Heart right ventricle (tissue), 16 donors: ENCODE measurements at places on chromosomes 12 and 14. TPM values are rescaled to one million over a fixed set of nuclear protein-coding genes. Genes with fewer than 3 reads are reported as not detected.

GRCh38 chr12:124480469-124481256 lies 86.7 kb downstream of the NCOR2 start:
- DNase-seq = no peak

DNA sequence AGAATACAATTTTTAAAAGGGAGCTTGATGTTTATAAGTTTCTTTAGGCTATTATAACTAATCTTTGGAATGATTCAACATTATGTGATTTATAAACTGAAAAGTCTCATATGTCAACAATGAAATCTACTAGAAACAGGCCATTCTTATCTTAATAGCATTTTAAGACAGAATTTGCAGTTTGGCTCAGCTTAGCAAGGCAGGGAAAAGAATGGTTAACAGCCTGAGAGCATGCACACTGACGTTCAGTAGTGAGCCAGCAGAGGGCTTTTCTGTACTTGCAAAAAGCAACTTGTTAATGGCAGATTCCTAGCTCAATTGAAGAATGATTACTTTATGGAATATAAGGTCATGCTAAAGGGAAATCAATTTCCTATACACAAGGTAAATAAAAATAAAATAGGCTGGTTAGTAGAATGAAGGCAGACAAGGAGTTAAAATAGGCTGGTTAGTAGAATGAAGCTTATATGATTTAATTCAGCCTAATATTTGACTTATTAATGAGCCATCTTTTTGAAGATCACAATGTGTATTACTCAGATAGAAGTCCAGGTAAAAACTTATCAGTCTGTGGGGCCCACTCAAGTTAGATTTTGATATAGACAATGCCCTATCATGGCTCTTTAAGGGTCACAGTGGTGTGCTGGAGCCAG lies 95.9 kb downstream of the OTOGL start:
- peak; percentile 29 for DNase-seq

GRCh38 chr14:95319312-95320077 lies at the start of gene CLMN:
Gene CLMN (minus strand): TSS chr14:95319908. CDS start chr14:95319792, 116 bp downstream.
- peak; percentile 21 for DNase-seq

- no peak for DNase-seq
These were observed 44.2 kb downstream of the ZFP36L1 start for GRCh38 chr14:68748691-68749090.

DNA sequence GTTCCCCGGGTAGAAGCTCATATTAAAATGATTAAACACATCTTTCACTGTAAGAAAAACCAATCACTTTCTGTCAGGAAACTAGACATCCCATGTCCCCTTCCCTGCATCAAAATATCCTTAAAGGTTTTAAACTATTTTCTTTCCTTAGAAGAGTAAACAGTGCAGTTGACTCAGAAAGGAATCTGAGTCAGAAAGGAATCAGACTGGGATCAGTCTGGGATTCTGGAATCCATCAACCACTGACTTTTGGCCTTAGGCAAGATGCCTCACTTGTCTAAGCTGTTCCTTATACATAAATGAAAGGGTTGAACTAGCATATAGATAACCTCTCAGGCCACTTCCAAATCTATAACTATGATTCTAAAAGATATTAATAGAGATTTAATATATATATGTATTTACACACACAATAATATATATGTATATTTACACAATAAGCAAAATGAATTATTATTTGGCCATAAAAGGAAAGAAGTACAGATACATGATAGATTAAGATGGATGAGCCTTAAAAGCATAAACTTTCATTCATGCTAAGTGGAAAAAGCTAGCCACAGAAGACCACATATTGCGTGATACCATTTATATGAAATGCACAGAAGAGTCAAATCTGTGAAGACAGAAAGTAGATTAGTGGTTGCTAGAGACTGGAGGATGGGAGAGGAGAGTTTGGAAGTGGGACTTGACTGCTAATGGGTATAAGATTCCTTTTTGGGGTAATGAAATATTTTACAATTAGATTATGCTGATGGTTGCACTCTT lies 114.4 kb downstream of the SLC38A1 start:
- DNase-seq = no peak

GRCh38 chr12:27896419-27896990 lies 76.0 kb downstream of the PTHLH start:
- DNase-seq = no peak

DNA sequence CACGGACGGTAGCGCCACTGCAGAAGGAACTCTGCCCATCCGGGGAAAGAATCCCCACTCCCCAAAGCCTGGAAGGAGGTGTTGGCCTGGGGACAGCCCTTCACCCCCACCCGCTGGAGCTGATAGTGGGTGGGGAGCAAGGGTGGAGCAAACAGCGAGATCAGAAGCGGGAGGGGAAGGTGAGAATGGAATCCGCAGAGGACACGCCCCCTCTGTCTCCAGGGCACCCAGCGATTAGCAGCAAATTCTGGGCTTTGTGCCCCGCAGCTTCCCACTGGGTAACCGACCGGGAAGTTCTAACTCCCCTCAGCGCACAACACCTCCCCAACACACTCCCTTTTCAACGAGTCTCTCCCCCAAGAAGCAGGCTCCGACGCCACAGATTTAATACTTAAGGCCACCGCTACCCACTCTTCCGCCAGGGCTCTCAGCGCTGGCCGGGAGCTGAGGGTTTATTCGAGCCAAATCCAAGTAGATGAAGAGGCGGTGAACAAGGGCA lies 1.4 kb downstream of the SLC25A29 start:
- DNase-seq = peak; percentile 60

- no peak for DNase-seq
These were observed 1.8 kb downstream of the GPR162 start for GRCh38 chr12:6823182-6824084.

DNA sequence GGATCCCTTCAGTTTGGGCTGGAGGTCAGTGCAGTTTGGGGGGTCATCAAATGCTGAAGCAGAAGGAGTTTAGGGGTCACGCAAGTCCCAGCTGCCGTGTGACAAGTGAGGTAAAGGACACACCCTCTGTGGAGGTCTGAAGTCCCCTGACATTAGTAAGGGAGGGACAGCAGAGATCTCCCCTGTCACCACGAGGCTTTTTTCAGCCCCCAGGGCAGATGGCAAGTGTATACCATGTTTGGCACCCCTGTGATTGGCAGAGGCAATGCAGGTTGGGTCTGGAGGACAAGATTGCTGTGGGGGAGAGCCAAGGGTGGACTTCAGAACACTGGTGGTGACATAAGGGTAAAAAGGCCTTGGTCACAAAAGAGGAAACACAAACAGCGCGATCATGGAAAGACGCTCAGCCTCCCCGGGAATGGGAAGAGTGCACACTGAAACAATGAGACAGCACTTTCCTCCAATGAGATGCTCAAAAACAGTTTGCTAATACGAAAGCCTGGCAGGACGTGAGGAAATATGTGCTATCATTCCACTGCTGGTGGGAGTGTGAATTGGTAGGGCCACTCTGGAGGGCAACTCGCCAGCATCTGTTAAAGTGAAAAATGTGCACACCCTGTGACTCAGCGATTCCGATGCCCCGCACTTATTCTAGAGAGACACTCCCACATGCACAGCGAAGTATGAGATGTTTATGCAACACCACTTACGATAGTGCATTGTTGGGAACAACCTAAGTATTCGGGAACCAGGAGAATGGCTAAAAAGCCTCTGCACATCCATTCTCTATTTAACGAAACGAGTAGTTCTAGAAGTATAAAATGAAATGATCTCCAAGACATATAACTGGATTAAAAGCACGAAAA lies 14.4 kb upstream of the CD27 start:
- DNase-seq = peak; percentile 79

GRCh38 chr12:2858944-2859421 lies 2.1 kb upstream of the TEX52 start:
- no peak for DNase-seq

DNA sequence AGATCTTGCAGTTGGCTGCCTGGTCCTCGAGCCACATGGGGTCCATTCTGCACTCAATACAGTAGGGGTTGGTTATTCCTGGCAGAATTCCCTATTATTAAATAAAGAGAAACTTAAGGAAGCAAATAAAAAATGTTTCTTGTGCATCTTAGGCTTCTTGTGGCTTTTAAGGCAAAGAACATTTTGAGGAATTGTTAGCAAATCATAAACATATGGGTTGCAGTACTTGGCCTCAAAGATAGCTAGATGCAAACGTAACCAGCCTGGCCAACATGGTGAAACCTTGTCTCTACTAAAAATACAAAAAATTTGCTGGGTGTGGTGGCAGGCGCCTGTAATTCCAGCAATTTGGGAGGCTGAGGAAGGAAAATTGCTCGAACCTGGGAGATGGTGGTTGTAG lies 50.8 kb upstream of the KCNA5 start:
- DNase-seq = no peak

- no peak for DNase-seq
These were observed 10.6 kb upstream of the PIP4K2C start for GRCh38 chr12:57580466-57580795.

GRCh38 chr14:96727073-96727472 lies 70.1 kb upstream of the VRK1 start:
- no peak for DNase-seq

DNA sequence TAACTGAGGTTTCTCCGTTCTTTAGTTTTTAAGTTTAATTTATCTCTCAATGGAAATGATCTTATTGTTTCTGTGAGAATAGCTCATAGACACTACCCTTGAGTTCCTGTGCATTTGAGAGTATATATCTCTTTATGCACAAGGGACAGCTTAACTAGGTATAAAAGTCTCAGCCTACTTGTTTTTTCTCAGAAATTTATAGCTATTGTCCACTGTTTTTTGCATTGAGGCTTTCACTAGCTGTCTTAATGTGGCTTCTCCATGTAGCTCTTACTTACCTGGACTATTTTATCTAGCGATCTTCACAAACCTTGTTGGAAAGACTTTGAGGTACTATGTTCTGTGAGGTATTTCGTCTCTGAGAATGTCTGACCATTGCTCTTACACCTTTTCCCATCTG lies 153.9 kb upstream of the RTL1 start:
- DNase-seq = no peak

GRCh38 chr14:94044476-94045091 lies 18.4 kb downstream of the OTUB2 start:
- no peak for DNase-seq

DNA sequence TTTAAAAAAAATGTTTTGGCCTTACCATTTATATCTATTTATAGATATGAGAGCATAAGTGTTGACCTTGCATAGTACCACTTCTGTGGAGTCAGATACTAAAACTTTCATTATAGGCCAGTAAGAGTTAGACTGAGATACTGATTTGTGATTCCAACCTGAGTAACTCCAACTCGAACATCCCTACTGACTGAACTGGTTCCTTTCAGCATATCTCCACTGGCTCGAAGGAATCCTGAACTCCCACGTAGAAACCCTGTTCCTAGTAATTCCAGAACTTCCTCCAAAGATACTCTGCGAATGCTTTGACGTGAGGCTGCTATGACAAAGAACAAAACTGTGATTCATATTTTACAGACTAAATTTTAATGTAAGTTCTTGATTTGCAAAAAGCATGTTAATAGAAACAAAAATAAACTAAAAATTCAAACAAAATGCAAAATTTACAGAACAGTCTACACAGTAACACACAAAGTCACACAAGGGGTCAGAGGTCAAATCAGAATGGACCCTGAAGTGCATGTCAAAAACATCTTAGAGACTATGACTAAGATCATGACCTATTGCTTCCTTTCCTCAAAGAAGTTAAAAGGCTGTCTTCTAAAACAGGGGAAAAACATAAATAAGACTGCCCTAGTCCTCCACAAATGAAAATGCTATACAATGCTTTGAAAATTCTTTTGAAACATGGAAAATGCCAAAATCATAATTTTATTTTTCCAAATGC lies 31.5 kb downstream of the HEATR5A start:
- DNase-seq = no peak

DNA sequence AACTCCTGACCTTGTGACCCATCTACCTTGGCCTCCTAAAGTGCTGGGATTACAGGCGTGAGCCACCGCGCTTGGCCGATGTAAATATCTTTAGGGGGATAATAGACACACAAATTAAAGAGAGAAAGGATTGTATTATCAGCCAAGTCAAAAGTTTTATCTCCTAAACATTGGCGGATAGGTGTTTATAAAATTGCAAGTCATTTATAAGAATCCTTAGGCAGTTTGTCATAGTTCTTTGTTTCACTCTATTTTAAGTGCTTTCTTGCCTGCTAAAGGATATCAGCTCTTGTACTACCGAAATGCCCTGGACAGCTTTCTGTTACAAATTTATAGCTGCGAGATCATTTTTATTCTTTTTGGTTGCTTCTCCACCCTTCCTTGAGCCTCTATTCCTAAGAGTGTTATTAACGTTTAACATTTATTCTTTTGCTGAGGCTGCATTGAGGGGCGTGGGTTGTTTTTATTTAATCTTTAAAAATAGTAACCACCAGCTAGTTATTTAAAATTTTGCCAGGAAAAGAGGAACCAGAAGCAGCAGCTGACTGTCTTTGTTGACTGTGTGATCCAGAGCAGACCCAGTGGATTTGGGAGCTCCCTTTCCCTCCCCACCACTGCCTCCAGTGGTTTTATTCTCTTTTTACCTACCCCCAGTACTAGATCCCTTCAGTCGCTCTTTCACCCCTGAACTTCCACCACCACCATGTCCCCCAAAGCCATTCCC lies 106.4 kb downstream of the DIP2B start:
- no peak for DNase-seq

- DNase-seq = no peak
These were observed 406.5 kb upstream of the RGS6 start for GRCh38 chr14:71525663-71526221.

- no peak for DNase-seq
These were observed 197.1 kb upstream of the ABCD2 start for GRCh38 chr12:39816671-39817185.

GRCh38 chr12:6817662-6818157 lies 3.9 kb upstream of the GPR162 start:
- no peak for DNase-seq

DNA sequence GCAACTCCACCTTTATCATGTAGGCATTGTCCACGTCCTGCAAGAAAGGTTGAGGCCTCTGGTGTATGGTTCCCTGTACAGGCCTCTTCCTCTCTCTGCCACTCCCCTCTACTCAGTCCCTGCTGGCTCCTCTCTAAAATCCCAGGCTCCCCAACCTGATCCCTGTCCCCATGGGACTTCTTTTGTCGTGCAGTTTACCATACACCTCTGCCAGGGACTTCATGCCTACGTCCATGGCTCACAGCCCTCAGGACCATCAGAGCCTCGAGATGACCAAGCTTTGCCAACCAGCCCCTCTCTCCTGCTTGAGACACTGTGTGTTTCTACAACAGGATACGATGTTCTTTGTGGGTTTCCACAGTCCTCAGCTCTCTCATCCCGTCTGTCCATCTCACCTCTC lies 2.9 kb downstream of the KRT2 start:
- no peak for DNase-seq

- DNase-seq = no peak
These were observed 104.7 kb downstream of the ST8SIA1 start for GRCh38 chr12:22229652-22230279.

The SLC24A4 gene
- 0.39 TPM for total RNA-seq

The AKAP3 gene
- total RNA-seq = 3.7 TPM

The HOXC12 gene
- not detected for total RNA-seq

The KRT83 gene
- total RNA-seq = not detected

The ACRBP gene
- 2.5 TPM for total RNA-seq

The TMTC3 gene
- total RNA-seq = 8.9 TPM

The RNASE1 gene
- total RNA-seq = 147 TPM

The BORCS5 gene
- total RNA-seq = 11.2 TPM
